ENCODE measurements at places on chromosomes 5 and 9.

GRCh38 chr5:125032286-125032685 is 285.8 kb upstream of the ZNF608 start:
- no peak for DNase-seq
- H3K4me3 ChIP-seq = no peak overlapping the region
- no peaks in the 10 kb centered on the region for H3K27me3 ChIP-seq
- H3K4me1 ChIP-seq = no peaks in the 10 kb centered on the region
- no peaks in the 10 kb centered on the region for H3K36me3 ChIP-seq

- no peak overlapping the region for H3K4me3 ChIP-seq
- H3K27me3 ChIP-seq = peaks cover 30% of the 10 kb centered on the region
- H3K36me3 ChIP-seq = no peaks in the 10 kb centered on the region
- no peak for DNase-seq
- no peak overlapping the region for H3K27ac ChIP-seq
- peaks cover 3% of the 10 kb centered on the region for H3K4me1 ChIP-seq
These were observed 2.8 kb downstream of the ADCY2 start for GRCh38 chr5:7398596-7399280.

DNA sequence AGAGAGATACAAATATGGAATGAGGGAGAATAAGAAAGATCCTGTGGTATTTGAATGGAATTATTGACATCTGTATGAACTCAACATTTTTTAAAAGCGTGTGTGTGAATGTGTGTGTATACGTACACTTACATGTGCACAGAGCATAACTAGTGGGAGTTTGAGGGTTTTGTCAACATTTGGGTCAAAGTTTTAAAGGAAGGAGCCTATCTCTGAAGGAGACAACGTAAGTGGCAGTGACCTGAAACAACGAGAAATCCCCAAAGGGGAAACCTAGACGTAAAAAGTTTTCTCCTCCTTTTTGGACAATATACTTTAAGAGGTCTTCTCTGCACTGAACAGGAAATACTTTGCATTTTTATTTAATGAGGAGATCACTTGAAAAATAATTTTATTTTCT is 40.2 kb upstream of the DTWD2 start:
- no peaks in the 10 kb centered on the region for H3K27me3 ChIP-seq
- DNase-seq = no peak
- H3K27ac ChIP-seq = no peak overlapping the region
- peaks cover 20% of the 10 kb centered on the region for H3K4me1 ChIP-seq
- no peak overlapping the region for H3K4me3 ChIP-seq
- H3K36me3 ChIP-seq = peaks cover 8% of the 10 kb centered on the region

DNA sequence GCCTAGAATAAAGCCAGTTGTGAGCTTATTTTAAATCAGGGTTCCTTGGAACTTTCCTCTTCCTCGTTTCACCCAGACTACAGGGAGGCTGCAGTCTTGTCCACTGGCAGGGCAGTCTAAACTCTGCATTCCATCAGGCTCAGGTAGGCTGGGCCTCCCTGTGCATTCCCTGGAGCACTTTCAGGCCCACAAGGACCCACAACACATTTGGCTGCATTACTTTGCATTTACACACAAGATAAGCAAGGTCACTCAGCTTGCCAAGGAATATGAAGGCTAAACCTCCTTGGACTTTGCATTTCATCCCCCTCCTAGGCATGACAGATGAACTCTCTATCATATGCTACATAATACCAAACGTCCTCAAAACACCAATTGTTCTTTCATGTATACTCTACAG is 104.2 kb downstream of the MARCHF3 start:
- no peak overlapping the region for H3K4me3 ChIP-seq
- no peaks in the 10 kb centered on the region for H3K4me1 ChIP-seq
- no peak for DNase-seq
- no peak overlapping the region for H3K27ac ChIP-seq
- H3K27me3 ChIP-seq = no peaks in the 10 kb centered on the region

DNA sequence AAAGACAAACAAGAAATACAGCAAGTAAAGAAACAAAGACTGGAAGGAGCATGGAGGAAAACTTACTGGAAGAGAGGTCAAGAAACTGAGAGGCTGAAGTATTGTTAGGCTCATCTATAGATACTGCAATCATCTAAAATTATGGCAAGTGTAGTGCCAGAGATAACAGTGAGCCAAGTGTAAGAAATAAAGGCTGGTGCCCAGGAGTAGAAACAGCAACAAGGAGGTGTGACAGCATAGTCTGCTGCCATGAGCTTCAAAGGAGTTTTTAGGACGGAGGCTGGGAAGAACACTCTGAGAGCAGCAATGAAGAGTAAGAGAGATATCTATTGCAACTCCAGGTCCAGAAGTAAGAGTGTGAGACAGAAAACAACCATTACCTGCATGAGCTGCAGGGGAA is 60.5 kb downstream of the MEGF9 start:
- no peaks in the 10 kb centered on the region for H3K36me3 ChIP-seq
- H3K4me3 ChIP-seq = no peak overlapping the region
- H3K4me1 ChIP-seq = peaks cover 7% of the 10 kb centered on the region
- no peaks in the 10 kb centered on the region for H3K27me3 ChIP-seq
- DNase-seq = no peak

GRCh38 chr9:137455359-137455991 is 3.7 kb downstream of the NSMF start:
- H3K36me3 ChIP-seq = peaks cover 17% of the 10 kb centered on the region
- H3K4me1 ChIP-seq = peaks cover 14% of the 10 kb centered on the region
- no peak for DNase-seq
- H3K27ac ChIP-seq = no peak overlapping the region

- H3K4me1 ChIP-seq = no peaks in the 10 kb centered on the region
- no peak overlapping the region for H3K4me3 ChIP-seq
- H3K27ac ChIP-seq = no peak overlapping the region
- H3K36me3 ChIP-seq = no peaks in the 10 kb centered on the region
- H3K27me3 ChIP-seq = no peaks in the 10 kb centered on the region
- DNase-seq = no peak
These were observed 104.7 kb downstream of the YIPF5 start for GRCh38 chr5:144065786-144066185.

GRCh38 chr5:67052034-67052433 is 144.6 kb downstream of the CD180 start:
- no peak overlapping the region for H3K4me3 ChIP-seq
- H3K27me3 ChIP-seq = no peaks in the 10 kb centered on the region
- DNase-seq = no peak
- no peaks in the 10 kb centered on the region for H3K36me3 ChIP-seq
- H3K4me1 ChIP-seq = peaks cover 2% of the 10 kb centered on the region
- H3K27ac ChIP-seq = no peak overlapping the region

- no peaks in the 10 kb centered on the region for H3K4me1 ChIP-seq
- H3K27ac ChIP-seq = no peak overlapping the region
- no peaks in the 10 kb centered on the region for H3K36me3 ChIP-seq
- peaks cover 17% of the 10 kb centered on the region for H3K27me3 ChIP-seq
These were observed 75.8 kb upstream of the PCAT7 start for GRCh38 chr9:94478755-94479730.

All from T-helper 2 cell treated with Interferon-gamma antibody and Interleukin-4, amounts not matched to agents 5 μg/mL and 100 μg/mL, for 36 hours (primary cell).